Activated CD4-positive, alpha-beta memory T cell treated with anti-CD3 and anti-CD28 coated beads, Interleukin-2, amount 10 ng/mL, durations not matched to agents 7 days and 5 days (primary cell): ENCODE measurements at places on chromosomes 1 and 21. TPM values are rescaled to one million over a fixed set of nuclear protein-coding genes. Genes with fewer than 3 reads are reported as not detected.

The PCP4 gene
- total RNA-seq = not detected

The FMO5 gene
- total RNA-seq = 0.53 TPM

The TRIM58 gene
- total RNA-seq = 0.73 TPM

DNA sequence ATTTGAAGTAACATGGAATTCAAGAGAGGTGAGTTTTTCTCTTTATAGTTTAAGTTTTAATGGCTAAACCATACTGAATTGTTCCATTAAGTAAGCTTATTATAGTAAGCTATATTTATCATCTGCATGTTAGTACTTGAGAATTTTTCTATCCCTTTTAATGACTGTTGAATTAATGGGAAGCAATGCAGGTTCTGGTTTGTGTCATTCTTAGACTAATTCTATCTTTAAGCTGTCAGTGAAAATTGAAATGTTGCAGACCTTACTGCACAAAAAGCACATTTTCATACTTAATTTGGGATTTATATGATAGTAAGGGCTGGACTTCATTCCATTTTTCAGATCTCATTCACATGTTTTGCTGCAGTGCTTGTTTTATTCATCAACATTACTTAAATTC lies 25.9 kb downstream of the SRSF11 start:
- H3K27ac ChIP-seq = peak overlapping the region; percentile 47
- no peaks in the 10 kb centered on the region for H3K27me3 ChIP-seq
- H3K36me3 ChIP-seq = peaks cover 77% of the 10 kb centered on the region
- DNase-seq = no peak
- no peak overlapping the region for H3K4me3 ChIP-seq

DNA sequence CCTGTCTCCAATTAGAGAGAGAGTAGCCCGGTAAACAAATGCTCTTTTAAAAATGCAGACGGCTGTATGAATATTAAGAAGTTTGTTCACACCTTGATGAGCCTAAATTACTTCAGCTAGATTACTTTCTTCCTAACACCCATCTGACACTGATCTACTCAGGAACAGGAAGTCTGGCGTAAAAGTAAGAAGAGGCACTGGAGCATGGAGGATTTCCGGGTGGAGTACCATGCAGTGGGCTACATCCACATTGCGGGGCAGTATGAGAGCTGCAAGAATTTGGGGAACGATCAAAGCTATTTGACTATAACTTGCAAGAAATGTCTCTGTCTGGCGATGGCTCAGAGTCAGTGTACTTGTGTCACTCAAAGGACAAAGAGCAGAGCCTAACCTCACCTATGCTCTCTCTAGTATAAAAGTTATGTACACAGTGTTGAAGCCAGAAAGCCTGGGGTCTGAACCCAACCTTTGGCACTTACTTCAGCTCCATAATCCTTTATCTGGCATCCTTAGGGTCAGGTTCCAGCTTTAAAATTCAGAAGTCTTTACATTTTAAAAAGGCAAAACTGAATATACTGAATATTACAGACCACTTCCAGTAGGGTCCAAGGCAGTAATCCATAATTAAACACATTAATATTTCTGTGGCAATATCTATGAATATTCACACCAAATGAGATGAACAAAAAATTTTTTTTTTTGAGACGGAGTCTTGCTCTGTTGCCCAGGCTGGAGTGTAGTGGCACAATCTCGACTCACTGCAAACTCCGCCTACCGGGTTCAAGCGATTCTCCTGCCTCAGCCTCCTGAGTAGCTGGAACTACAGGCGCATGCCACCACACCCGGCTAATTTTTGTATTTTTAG lies 7.9 kb upstream of the GNPAT start:
- peaks cover 54% of the 10 kb centered on the region for H3K36me3 ChIP-seq
- no peak overlapping the region for H3K27ac ChIP-seq
- peaks cover 20% of the 10 kb centered on the region for H3K4me1 ChIP-seq
